ENCODE measurements at places on chromosomes 5 and 9. TPM values are rescaled to one million over a fixed set of nuclear protein-coding genes. Genes with fewer than 3 reads are reported as not detected.

Gene EQTN
- not detected for total RNA-seq

Gene ANKRD31
- total RNA-seq: 0.78 TPM

Gene ARID3C
- not detected for total RNA-seq

Gene AGXT2
- not detected for total RNA-seq

Gene SERF1A
- total RNA-seq: 10.1 TPM

Gene GNA14
- 5.3 TPM for total RNA-seq

Gene EXD3
- total RNA-seq: 34.9 TPM

Gene NEUROG1
- not detected for total RNA-seq
